ENCODE measurements at places on chromosomes 16 and 17. TPM values are rescaled to one million over a fixed set of nuclear protein-coding genes. Genes with fewer than 3 reads are reported as not detected.

Gene SMCR8
- polyA plus RNA-seq: 17.9 TPM

DNA sequence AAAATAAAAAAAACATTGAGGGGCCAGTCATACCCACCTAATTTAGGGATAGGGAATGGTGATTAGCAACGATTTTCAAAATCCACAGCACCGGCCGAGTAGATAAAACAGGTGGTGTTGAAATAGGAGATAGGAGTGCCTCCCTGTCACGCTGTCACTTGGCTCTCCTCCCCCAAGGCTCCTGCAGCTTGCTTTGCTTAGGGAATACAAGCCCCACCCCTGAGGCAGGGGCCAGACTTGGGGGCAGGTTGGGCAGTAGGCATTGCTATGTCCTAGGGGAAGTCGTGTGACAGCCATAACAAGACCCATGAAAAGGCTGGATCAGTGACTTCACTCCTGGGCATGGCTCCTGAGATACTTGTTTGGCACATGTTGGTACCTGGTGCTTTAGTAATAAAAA is 25.8 kb downstream of the POLR2A start:
- peak; percentile 70 for DNase-seq

DNA sequence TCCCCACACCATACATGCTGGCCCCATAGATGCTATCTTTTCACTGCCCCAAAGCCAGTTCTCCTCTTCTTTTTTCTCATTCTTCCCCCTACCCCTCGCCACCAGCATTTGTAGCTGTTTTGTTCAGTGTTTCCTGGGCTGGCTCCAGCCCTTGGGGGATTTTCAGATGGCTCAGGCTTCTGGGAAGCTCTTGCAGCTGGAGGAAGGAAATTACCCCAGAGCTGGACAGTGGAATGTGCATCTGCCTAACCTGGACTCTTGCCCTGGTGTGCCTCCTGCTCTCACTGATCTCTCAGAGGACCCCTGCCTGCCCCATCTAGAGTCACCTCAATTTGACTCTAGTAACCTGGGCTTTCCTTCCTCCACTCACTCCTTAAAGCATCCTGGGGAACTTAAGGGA is 82.8 kb downstream of the MYH13 start:
- DNase-seq: no peak

DNA sequence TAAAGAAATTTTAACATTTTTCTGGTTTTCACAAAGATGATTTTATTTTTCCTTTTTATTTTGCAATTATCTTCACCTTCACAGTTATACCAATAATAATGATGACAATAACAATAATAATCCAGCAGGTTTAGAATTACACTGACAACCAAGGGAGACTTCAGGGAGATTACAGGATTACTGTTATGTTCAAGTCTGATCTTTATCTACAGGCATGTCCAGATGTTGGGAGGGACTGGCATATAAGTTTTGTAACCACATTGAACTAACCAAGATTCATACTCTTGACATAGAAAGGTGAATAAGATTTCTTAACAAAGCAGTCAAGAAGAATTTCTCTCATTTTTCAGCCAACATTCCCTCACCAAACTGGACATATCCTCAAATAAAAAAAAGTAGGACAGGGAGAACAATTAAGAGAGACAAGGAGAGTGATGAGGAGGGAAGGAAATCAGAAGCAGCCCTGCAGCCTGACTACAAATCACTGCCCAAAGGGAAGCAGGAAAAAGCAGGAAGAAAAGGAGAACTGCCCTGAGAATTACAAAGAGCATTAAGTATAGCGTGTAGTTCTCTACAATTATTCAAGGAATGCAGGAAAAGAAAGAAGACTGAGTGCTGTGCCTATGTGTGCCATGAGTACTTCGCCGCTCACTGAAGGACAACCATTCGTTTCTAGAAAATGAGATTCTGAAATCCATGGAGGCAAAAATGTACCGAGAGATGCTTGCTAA is 155.7 kb upstream of the C17orf78 start:
- DNase-seq: no peak

Gene ITGAX
- 1.9 TPM for polyA plus RNA-seq
